ENCODE measurements at places on chromosomes 1 and 21.
A peak's percentile ranks its signal among the peaks of the same experiment; 100 is the strongest.

DNA sequence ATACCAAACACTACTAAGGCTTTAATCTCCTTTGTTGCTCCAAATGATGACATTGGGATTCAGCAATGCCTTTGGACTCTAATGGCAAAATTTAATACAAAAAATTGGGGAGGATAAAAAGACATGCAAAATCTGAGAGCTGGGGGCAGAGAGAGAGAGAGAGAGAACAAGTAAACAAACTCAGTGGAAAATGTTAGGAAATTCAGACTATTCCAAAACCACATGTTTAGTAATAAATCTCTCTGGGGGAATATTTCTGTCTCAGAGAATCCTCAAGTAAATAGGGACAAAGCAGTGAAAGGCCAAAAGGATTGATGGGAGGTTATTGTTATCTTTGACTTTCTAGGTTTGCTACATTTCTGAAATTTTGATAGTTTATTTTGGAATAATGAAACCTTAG lies 65.7 kb downstream of the PLA2G4A start:
- no peak for DNase-seq

- DNase-seq, result no peak
Measured at GRCh38 chr1:78222225-78222959, 176.6 kb downstream of the GIPC2 start.

- DNase-seq, result no peak
Measured at GRCh38 chr1:59779949-59780348, 34.8 kb upstream of the HOOK1 start.

- no peak for DNase-seq
Measured at GRCh38 chr1:7050751-7051665, 265.8 kb downstream of the CAMTA1 start.

GRCh38 chr1:117286145-117286544 lies 75.4 kb upstream of the VTCN1 start:
- DNase-seq, result no peak

GRCh38 chr1:55378582-55378981 lies 163.4 kb upstream of the USP24 start:
- no peak for DNase-seq

DNA sequence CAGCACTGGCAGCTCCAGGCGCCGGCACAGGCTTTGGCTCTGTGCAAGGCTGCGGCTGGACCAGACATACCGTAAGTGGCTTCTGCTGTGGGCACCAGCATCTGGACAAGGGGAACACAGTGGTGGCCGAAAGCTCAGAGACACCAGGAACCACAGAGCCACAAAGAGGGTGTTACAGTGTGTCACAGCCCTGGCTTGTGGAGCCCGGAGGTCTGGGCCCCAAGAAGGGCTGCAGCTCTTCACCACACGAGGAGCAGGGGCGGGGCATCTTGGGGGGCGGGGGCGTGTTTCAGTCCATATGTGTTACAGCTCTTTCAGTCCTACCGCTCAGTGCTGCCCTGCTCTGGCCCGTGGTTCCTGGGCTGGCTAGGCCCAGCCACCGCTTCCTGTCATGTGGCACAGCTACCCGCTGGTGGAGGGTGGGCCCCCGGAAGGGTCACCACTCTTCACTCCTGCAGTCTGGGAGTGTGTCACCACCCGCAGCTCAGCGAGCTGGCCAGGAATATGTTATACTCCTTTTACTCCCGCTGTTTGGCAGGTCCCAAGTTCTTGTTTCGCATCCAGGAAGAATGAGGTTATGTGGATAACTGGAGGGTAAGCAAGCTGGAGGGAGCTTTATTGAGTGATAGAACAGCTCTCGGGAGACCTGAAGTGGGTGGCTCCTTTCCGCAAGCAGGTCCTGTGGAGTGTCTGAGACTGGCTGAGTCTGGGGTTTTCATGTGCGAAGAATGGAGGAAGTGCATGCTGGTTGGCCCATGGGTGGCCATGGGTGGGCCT lies 3.3 kb upstream of the LSM10 start:
- no peak for DNase-seq

DNA sequence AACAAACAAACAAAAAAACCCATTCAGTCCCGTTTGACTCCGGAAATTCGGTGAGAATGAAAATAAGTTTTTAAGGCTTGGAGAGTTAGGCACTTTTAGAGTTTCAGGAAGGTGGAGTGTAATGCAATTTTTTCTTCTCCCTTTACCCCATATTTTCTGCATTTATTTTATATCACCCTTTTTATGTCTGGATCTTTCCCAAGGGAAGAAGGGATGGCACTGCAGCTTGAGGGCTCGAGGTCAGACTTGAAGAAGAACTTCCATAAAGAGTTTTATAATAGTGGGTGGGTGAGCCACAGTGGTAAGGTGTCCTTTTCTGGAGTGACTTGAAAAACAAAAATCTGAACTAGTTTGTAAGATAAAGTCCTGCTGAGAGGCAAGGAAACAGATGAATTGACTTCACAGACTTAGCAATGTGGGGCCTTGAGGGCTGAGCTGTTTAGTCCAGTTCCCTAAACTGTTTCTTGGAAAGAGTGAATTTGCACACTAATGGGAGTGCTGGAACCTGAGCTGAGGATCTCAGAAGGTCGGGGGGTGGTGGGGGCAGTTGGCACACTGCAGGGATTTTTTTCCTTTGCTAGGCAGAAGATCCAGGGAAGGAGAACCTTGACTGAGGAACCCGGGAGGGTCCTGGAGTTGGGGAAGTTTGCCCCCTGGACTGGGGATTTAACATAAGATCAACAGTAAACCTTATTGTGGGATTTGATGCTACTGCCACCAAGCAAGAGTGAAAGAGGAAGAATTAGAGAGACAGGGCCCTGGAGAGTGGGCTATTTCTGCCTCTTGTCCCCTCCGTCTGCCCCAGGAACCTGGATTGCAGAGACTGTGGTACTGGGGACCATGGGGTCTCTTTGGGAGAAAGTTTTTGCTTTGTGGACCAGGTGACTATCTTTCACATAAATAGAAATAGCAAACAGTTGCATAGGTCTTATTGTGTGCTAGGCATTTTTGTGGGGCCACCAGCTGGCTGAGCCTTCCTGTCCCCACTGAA lies 1.8 kb upstream of the MEX3A start:
- no peak for DNase-seq

- no peak for DNase-seq
Measured at GRCh38 chr1:64121766-64122385, 81.5 kb upstream of the UBE2U start.

DNA sequence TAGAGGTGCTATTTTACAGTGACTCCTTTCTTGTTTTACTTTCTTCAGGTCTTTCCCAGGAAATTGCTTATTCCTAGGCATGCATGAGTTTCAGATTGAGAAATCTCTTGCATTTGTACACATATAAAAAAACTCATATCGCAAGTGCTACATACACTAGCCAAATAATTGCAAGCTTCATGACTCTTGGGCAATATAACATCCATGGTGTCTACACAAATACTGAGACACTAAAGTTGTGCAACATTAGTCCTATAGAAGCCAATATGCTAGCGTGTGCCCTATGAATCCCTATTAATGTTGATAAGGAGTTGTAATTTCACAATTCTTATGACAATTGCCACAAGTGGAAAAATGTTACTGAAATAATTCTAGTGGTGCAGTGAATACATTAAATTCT lies 591.0 kb downstream of the ADGRL2 start:
- DNase-seq, result no peak

DNA sequence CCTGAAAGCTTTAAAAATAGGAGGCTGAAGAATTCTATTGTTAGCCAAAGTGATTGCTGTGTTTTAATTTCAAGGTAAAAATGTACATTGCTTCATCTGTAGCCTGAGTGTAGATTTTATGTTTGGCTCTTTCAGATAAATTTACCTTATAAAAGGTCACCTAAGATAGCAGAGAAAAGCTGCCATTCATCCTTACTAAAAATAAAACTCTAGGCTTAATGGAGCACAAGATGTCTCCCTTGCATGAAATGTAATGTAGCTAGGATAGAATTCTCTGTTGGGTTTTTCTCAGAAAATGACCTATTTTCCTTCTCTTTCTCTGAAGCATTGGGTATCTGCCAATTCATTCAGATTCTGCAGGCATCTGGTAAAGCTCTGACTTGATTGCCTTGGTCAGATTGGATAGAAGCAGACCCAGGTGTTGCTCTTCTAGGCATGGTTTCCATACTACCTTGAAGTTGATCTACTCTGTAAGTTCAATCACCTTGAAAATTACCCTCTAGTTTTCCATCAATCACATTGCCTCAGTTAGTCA lies 176.6 kb upstream of the GORAB start:
- no peak for DNase-seq

DNA sequence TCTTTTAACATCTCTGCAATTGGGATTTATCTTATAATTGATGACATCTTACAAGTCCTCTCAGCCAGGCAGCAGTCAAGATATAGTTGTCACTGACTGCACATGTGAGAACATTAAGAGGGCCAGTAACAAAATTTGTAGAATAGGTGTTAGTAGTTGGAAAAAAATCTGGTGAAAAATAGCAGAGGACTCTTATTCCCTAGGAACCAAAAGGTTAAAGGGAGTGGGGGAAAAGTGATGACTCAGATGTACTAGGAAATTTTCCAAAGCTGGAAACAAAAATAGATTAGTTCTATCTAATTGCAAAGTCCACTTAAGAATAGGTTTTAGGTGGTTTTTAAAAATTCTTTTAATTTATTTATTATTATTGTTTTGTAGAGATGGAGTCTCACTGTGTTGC lies 3.6 kb downstream of the NUP210L start:
- no peak for DNase-seq

DNA sequence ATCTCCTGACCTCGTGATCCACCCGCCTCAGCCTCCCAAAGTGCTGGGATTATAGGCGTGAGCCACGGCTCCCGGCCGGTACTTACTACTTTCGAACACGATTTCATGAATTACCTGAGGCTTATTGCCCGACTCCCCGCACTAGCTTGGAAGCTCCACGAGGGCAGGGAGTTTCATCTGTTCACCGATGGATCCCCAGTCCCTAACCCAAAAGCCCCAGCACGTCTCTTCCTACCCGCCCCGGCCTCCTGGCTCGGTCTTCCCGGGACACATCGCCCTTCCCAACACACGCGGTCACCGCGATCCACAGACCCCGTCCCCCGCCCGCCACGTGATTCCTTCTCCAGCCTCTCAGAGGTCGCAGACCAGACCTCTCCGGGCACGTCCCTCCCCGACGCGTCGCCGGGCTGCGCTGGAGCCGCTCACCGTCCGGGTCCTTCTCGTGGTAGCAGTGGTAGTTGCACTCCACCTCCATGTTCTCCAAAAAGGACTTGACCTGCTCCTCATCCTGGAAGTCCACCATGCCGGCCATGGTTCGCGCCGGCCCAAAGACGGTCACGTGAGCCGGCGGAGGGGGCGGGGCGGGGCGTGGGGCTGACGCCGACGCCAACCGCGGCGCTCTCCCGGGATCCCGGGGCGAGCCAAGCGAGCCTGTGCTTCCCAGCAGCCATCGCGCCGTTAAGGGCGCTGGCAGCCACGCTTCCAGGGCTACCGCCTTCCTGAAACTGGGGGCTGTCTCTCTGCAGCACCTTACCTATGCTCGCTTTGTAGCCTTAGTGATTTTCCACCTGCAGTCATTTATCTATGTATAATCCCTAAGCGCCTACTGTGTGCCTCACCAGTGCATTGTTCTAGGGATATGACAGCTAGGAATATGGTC lies at the start of gene COA7:
Gene COA7, minus strand, starts transcription at position 553 of the 880 bp plus-strand sequence. Its CDS starts 21 bp downstream, at position 532.
- peak; percentile 74 for DNase-seq

DNA sequence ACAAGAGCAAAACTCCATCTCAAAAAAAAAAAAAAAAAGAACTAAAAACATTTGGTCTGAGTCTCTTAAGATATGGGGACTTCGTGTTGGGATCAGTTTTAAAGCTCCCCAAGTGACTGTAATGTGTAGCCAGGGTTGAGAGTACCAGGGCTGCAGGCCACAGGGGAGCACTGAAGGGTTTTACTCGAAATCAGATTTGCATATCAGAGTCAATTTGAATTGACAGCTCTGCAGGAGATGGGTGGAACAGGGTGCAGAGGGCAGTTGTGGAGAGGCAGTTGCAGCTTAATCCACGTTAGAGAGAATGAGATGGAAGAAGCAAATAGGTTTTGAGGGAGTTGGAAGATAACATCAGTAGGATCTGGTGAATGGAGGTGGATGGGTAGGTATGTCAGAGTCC lies 20.6 kb upstream of the ELOA start:
- DNase-seq, result no peak

DNA sequence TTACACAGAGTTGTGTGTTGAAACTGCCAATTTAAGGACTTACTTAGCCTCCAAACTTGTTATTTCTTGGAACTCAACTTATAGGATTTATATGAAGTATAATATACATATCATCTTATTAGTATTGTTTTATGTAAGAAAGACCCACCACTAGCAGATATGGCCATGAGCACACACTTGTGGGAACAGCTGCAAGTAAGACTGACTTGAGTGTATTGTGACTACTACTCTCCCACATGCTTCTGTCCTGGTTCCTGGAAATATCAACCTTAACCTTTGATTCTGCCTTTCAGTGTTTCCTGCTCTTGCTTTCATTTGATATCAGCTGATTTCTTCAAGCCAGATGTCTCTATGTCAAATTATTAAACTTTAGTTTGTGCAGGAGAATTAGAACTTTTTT lies 175.3 kb downstream of the MAGI3 start:
- DNase-seq, result no peak

DNA sequence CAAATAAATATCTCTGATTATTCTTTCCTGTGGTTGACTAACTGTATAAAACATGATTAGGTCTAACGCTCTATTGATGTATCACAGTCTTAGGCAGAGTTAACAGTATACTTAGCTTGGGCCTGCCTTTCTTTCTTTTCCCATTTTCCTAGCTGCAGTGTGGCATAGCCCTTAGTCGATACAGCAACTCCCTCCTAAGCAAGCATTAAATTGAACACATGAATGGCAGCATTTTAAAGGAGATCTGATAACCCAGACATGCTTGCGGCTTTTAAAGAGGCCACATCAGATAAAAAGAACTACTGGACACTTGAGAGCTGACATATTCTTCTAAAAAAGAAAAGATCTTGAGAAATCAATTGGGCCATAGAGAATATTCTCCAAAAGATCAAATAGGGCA lies 312.0 kb upstream of the TMPRSS15 start:
- no peak for DNase-seq

DNA sequence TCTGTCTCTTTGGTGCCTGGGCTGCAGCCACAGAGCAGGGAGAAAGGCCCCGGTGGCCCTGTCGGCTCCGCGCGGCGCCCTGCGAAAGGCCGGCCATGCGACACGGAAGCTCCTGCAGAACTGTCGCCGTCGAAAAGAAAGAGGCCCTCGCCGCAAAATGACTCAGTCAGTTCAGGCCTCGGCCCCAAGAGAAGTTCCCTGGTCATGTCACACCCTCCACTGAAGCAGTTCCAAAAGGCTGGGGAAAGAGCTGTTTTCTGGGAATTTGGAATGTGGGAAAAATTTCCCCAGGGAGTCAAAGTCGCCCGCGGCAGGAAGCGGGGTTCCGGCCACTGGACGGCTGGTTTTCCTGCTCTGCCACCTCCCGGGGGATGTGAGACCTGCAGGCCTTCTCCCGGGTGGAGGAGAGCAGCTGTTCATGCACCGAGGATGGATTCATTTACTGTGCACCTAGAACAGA lies 115.8 kb upstream of the ZNF678 start:
- no peak for DNase-seq

GRCh38 chr1:30664103-30664755 lies 59.2 kb downstream of the MATN1 start:
- no peak for DNase-seq
